ENCODE measurements at places on chromosomes 1 and 21.

- no peak for DNase-seq
Measured at GRCh38 chr1:97053268-97053667, 331.7 kb downstream of the PTBP2 start.

GRCh38 chr1:219379691-219380090, 206.0 kb downstream of the LYPLAL1 start:
- no peak for DNase-seq

- no peak for DNase-seq
Measured at GRCh38 chr1:65946960-65947359, 154.3 kb downstream of the PDE4B start.

DNA sequence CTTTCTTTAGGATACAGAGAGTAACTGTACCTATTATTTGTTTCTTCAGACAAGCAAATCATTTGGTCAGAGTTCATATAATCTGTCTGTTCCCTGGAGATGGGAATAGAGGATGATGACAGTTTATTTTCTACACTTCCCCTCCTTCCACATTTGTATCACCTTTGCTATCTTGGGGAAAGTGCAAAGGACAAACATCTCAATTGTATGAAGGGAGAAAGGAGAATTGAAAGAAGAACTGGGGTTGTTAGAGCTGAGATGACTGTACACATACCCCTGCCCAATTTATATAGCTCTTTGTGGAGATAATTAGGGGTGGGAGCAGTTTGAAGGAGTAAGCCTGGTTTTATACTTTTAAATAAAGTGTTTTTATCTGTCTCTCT, 14.0 kb downstream of the POLR3GL start:
- DNase-seq, result no peak

DNA sequence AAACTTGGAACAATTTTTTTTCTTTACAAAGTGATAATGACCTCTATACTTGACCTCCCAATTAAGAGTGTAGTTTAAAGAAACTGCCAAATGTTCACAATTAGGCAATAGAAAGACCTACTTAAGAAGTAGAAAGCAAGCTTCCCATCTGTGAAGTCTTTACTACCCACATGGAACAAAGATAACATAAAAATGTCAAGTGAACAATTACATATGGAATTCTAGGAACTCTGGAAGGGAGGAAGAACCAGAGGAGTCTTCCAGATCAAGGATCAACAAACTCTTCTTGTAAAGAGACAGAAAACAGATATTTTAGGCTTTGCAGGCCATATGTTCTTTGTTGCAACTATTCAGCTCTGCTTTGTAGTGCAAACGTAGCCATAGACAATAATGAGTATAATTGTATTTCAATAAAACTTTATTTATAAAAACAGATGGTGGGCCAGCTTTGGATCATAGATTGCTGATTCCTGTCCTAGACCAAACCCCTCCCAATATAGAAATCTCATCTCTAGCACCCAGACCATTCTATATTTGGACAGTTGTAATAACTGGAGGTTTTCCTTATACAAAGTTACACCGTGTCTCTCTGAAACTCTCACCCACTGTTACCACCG, 68.4 kb upstream of the MAGI3 start:
- DNase-seq, result no peak

- no peak for DNase-seq
Measured at GRCh38 chr1:156148216-156148615, 5.2 kb upstream of the SEMA4A start.
